Left colon (tissue), 2 donors: ENCODE measurements at places on chromosomes 16 and 17. TPM values are rescaled to one million over a fixed set of nuclear protein-coding genes. Genes with fewer than 3 reads are reported as not detected.

Gene WNT3
- 0.95 TPM for total RNA-seq

GRCh38 chr17:78528541-78528940 is 48.7 kb downstream of the DNAH17 start:
- peak; percentile 24 for DNase-seq

Gene MYH8
- not detected for total RNA-seq

Gene RGS9
- total RNA-seq = 11.4 TPM

Gene KRTAP3-2
- not detected for total RNA-seq

- no peak for DNase-seq
Observed at GRCh38 chr17:50601823-50602375, 32.8 kb upstream of the ABCC3 start.

Gene TOP2A
- total RNA-seq = 10.9 TPM

GRCh38 chr17:21200590-21201297 is 13.2 kb downstream of the TMEM11 start:
- no peak for DNase-seq

Gene ZNF213
- total RNA-seq = 12.3 TPM

DNA sequence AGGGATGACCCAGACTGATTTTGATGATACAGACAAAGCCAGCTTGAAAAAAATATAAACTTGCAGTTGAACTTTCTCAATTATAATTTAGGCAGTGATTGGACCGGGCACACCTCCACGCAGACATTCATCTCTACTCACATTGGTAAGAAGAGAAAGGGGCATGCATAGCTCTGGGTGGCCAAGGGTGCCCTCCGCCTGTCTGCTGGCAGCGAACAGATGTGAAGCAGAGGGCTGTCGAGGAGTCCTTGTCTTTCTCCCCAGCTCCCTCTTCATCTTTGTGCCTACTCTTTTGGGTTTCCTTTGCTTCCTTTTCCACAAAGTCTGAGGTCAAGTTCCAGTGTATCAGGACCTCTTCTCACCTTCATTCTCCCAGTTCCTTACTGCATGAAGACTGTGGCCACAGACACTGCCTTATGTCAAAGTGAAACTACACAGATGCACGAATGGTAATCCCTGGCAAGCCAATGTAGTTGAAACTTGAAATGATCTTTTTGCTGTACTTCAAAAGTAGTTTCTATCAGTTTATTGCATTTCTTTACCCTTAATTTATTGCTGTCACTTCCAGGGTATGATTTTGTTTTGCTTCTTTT is 343.7 kb upstream of the SOX9 start:
- DNase-seq = no peak

Gene SERPINF2
- 1.4 TPM for total RNA-seq

Gene NPIPA1
- total RNA-seq = 73.6 TPM

Gene CD300H
- total RNA-seq = not detected

Gene C16orf92
- total RNA-seq = not detected

GRCh38 chr16:84683691-84684591 is 15.9 kb upstream of the USP10 start:
- DNase-seq = no peak

Gene ITGAD
- not detected for total RNA-seq

DNA sequence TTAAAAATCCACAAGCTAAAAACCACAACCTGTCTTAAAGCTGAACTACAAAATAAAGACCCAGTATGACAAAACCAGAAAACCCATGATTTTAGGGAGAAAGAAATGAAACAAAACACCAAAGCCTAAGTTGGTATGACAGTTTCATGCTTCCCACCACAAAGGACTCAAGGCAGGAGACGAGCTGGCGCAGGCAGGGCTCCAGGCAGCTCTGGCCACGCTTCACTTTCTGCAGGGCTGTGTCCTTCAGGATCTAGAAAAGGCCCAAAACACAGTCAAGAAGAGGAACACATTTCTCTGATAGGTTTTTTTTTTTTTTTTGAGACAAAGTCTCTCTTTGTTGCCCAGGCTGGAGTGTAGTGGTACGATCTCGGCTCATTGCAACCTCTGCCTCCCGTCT is 75.3 kb downstream of the WDR59 start:
- DNase-seq = no peak

GRCh38 chr16:17002565-17002964 is 468.2 kb downstream of the XYLT1 start:
- DNase-seq = no peak

DNA sequence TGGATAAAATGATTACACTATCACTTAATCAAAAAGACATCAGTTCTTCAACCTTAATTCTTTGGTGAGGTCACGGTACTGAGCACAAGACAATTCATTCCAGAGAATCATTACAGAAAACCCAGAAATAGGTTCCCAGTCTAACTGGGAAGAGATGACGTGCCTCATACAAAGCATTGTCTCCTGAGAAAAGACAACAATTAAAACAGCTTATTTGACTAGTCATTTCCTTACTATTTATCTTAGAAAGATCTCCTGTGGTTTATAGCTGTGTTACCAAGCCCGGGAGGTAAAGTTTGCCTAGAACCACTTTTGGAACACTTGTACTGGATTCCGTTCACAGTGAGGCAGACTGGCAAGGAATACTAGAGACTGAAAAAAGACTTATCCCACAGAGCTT is 5.1 kb downstream of the PHF12 start:
- DNase-seq = no peak

GRCh38 chr16:22871861-22872260 is 57.9 kb downstream of the HS3ST2 start:
- no peak for DNase-seq

GRCh38 chr17:6487251-6488007 is 43.2 kb downstream of the PIMREG start:
- DNase-seq = no peak

- DNase-seq = peak; percentile 33
Observed at GRCh38 chr17:77772461-77772897, 186.0 kb upstream of the TNRC6C start.

DNA sequence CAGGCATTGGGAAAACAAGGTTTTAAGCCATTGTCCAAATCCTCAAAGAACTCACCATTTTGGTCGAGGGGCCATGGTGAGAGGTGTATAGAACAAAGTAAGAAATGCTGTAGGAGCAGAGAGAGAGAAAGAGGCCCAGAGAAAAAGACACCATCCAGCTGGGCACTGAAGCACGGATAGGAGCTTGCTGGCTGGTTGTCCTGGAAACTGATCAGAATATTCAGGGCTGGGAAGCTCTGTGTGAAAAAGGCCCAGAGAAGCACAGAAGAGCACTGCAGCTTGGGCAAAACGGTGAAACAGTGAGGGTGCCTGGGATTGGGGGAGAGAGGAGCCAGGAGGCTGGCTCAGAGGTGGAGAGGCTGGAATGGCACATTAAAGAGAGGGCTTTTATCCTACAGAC is 16.5 kb downstream of the HS3ST3B1 start:
- no peak for DNase-seq

- peak; percentile 63 for DNase-seq
Observed at GRCh38 chr17:81481073-81481799, 31.4 kb downstream of the ACTG1 start.

DNA sequence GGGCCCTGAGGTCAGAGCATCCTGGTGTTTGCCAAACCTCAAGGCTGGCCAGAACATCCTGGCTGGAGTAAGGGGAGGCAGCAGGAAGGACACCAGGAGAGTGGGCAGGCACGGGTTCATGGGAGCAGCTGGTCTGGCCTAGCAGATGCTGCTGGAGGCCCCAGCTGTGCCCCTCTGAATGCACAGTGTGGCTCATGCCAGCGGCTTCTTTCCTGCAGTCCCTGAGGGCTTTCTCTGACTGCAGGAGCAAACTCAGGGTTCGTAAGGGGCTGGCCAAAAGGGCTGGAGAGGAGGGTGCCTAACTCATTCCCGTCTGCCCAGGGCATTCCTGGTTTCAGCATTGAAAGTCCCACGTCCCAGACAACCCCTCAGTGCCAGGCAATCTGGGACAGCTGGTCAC is 78.7 kb downstream of the ZDHHC7 start:
- DNase-seq = no peak

Gene SCARF1
- 10.2 TPM for total RNA-seq

DNA sequence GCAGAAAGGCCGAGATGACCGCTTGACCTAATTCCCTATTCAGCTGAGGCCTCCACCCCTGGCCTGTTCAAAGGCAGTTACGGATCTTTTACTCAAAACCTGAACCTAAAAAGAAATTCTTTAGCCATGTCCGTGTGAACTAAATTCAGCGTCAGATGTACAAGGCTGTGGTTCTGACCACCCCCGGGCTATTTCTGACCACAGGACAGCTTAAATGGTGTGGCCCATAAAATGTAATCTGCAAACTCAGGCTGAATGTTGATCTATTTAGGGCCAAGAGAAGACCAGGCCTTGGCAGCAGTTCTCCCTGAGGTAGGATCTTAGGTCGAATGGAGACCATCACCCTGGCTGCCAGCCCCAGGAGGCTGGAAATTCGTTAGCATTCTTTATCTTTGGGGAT is 485.5 kb downstream of the WWOX start:
- no peak for DNase-seq

GRCh38 chr17:21177401-21177800 is 36.6 kb downstream of the TMEM11 start:
- DNase-seq = no peak

DNA sequence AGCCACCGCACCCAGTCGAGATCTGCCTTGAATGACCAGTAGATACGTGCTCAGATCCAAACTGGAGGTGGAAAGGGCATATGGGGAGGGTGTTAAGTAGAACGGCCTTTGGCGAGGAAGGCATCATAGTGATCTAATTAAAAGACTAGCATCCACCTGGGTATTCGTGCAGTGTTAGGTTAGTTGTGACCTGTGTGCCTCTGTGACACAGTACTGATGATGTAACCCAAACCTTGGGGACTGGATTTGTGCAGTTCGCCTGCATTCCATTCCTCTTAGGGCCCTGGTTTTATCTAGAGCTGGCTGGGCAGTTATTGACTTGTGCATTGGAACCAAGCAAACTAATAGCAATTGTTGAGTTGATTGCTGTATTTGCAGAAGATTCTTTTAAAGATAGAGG is 47.9 kb downstream of the SNX29 start:
- DNase-seq = no peak

- no peak for DNase-seq
Observed at GRCh38 chr17:66165537-66166123, 26.3 kb downstream of the CEP112 start.

DNA sequence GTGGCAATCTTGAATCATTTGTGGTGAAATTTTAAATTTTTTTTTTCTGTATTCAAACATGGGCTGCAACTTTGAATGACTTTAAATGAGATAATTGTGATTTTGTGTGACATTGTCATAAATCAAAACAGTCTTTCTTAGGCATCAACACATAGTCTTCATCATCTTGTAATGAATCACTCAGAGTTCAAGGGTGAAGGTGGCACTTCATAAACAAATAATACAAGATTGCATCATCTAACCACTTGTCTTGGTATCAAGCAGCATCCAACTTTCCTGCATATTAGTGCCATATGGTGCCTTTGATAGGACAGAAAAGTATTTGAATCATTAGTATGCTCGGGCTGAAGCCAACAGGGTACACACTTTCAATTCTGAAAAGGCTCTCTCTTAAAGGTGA is 392.4 kb upstream of the GOT2 start:
- no peak for DNase-seq

GRCh38 chr17:31321966-31322365 is 544 bp upstream of the EVI2A start:
- no peak for DNase-seq

Gene TRAPPC1
- total RNA-seq = 121 TPM
